ENCODE measurements at places on chromosomes 7 and 10.

GRCh38 chr10:30510184-30510931 is 76.4 kb downstream of the MAP3K8 start:
- peak; percentile 17 for DNase-seq

- peak; percentile 45 for DNase-seq
Measured at GRCh38 chr7:133434246-133434865, 181.5 kb downstream of the EXOC4 start.

DNA sequence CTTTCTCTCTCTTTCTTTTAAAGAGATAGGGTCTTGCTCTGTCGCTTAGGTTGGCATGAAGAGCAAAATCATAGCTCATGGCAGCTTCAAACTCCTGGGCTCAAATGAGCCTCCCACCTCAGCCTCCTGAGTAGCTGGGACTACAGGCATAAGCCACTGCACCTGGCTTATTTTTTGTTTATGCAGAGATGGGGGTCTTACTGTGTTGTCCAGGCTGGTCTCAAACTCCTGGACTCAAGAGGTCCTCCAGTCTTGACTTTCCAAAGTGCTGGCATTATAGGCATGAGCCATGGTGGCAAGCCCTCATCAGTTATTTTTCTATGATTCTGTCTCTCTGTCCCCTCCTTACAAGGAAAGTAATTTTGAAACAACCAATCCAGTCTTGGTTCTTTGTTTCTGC is 1.1 kb upstream of the BAG3 start:
- no peak for DNase-seq

DNA sequence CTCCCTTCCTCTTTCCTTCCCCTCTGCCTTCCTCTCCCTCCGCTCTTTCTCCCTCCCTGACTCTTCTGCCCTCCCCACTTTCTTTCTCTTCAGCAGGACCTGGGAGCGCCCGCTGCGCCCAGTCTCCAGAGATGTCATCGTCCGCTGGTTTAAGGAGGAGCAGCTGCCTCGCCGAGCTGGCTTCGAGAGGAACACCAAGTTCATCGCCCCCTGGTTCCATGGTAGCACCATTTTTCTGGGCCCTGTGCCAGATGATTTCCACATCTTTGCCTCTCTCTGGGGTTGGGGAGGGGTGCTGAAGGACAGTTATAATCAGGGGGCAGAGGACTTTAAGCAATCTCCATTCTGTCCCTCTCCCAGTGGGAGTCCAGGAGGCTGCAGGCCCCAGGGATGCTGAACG is 71.6 kb downstream of the SH2D4B start:
- no peak for DNase-seq

DNA sequence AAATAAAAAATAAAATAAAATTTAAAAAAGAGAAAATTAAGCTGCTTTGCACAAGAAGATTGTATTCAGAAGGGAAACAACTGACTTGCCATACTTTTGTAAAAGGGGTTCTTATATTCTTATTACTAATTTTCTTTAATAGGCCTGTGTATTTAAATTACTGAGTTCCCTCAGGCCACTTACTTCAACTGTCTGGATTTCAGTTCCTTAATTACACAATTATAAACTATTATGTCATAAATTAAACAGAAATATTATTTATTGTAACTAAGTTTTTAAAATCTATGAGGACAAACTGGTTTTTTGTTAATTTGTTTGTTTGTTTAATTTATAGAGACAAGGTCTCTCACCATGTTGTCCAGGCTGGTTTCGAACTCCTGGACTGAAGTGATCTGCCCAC is 22.4 kb upstream of the MICU1 start:
- DNase-seq: no peak

GRCh38 chr10:63917363-63917762 is 396.2 kb downstream of the REEP3 start:
- DNase-seq: no peak

DNA sequence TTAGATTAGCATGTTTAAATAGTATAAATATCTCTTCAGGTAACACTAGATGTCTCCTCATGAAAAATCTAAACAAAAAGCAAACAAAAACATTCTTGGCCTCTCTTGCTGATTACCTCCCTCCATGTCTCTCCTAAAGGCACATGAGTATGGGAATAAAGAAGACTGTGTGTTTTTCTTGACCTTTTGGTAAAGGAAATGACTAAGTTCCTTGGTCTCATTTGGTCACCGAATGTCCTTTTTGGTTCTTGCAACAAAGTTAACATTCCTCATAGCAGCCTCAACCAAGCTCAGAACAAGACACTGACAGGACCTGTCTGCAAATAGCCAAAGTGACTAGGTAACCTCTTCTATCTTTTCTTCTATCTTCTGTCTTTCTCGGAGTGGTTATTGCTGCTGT is 35.5 kb downstream of the POM121L12 start:
- no peak for DNase-seq

- no peak for DNase-seq
Measured at GRCh38 chr7:108716783-108717182, 147.1 kb downstream of the DNAJB9 start.

GRCh38 chr10:118638680-118639079 is 43.2 kb upstream of the PRLHR start:
- DNase-seq: no peak

DNA sequence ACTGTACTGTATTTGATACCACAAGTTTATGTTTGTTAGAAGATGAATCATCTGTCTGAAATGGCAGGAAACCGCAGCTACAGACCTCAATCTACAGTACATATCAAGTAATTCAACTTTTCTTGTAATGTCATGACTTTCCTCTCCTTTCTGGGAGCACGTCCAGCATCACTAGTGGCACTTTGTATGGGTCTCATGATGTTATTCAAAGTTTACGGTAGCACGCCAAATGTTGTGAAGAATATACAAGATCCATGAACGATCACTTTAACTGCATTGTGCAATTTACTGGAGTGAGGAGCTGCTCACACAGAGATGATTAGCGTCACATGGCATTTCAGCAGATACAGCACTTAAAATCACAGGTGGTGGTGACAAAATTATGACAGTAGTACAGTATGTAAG is 257.8 kb upstream of the GNAI1 start:
- DNase-seq: no peak

GRCh38 chr7:68295386-68295785 is 1298.8 kb downstream of the TYW1 start:
- DNase-seq: no peak

DNA sequence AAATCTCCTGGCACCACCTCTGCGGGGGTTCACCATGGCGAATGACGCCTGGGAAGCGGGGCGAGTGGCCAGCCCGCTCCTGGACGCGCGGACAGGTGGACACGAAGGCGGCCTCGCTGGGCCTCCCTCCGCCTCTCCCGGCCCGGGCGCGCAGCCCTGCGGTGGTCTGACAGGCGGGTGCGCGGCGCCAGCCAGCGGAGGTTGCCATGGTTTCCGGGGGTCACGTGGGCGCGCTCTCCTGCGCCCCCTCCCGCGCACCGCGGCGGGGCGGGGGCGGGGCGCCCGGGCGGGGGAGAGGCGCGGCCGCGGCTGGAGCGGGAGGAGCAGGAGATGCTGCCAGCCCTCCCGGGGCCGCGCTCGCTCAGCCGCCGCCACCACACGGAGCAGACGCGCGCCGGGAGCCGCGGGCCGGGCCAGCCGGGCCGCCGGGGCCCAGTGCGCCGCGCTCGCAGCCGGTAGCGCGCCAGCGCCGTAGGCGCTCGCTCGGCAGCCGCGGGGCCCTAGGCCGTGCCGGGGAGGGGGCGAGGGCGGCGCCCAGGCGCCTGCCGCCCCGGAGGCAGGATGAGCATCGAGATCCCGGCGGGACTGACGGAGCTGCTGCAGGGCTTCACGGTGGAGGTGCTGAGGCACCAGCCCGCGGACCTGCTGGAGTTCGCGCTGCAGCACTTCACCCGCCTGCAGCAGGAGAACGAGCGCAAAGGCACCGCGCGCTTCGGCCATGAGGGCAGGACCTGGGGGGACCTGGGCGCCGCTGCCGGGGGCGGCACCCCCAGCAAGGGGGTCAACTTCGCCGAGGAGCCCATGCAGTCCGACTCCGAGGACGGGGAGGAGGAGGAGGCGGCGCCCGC is at the start of gene PRKAR2B:
Gene PRKAR2B, plus strand, starts transcription at position 359 of the 848 bp plus-strand sequence. Its CDS starts 203 bp downstream, at position 562.
- DNase-seq: peak; percentile 46

DNA sequence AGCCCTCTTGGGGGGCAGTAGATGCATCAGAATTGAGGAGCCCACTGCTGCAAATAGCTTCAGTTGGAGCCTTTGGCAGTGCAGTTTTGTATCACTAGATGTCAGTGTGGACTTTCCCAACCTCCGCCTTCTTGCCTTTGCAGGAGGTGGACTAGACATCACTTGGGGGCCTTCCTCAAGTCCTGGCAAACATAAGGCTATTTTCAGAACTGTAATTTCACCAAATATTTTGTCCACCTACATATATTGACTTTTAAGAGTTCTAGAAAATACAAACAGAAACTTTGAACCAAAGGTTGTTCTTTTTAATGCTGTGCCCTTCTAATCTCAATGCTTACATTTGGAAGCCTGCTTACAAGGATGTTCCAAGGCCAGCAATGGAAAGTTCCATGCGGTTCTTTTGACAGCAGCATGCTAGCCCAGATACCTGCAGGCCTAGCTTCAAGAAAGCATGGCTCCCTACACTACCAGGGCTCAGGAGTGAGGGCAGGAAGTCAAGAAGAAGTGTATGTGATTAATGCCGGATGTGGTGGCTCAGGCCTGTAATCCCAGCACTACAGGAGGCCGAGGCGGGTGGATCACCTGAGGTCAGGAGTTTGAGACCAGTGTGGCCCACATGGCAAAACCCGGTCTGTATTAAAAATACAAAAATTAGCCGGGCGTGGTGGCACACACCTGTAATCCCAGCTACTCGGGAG is 8.0 kb upstream of the ZNRF2 start:
- DNase-seq: peak; percentile 47

DNA sequence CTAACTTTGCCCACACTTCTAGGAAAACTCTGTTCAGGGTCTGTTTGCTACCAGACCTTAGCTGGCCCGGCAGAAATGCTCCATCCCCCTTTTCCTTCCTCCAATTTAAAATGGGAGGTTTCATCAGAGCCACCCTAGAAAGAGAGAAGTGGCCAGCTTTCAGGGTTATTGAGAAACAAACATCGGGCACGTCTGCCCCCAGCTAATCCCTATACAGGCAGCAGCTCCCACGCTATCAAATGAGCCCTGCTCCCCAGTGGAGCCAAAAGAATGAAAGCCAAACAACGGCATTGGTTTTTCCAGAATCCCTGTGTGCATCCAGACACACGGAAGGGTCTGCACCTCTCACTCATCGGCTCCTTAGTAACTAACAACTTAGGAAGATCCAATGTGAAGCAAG is 132.5 kb downstream of the GRID1 start:
- DNase-seq: no peak

GRCh38 chr10:3217301-3217700 is 44.7 kb upstream of the PITRM1 start:
- no peak for DNase-seq

DNA sequence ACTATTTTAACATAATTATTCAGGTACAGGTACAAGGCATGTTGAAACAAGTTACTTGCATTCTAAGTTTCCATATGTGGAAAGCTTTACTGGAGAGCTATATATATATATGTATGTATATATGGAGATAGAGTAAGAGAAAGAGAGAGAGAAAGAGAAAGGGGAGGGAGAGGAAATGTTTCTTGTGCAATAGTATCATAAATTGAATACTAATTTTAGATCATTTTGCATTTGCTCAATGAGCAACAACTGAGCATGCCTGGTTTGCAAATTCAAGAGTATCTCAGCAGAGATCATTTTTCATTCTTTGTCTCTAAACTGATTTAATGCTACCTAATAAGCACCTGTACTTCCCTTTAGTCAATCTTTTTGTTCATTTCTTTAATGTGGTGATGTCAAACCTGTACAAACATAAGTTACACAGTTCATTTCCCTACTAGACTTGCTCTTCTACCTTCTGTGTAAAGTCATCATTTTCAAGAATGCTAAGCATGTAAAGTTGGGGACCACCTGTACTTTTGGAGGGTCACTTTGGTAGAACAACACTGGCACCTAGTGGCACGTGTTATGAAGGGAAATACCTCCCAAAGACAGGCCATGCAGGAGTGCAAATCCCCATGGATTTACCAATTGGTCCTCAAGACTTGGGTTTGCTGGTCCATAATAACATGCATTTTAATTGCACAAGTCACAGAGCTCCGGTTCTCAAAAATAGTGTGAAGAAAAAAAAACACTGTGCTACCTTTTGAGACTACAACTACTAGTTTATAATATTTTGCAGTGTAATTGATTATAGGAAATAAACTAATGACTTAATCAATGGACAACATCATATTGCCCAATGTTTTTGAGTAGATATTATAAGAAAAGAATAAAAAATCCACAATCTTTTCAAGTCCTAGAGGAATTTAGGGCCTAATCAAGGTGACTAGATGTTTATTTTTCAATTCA is 431.2 kb upstream of the IGFBP3 start:
- peak; percentile 52 for DNase-seq

DNA sequence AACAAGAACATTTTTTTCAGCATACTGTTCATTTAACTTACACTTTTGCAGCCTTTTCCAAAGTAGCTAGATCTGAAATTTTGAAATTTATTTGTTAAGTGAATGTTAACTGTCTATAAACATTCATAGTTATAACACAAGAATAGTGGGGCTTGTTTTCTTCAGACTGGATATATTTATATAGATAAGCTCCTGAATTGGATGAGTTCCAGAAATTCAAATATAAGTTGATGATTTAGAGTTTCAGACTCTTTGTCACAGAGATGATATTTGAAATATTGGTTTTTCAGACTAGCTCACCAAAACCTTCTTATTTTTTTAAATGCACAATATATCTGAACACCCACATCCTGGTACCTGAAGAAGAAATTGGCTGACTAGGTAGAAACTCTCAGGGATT is 44.0 kb downstream of the ZNRF2 start:
- no peak for DNase-seq

GRCh38 chr7:93873998-93874574 is 16.5 kb downstream of the TFPI2 start:
- no peak for DNase-seq

DNA sequence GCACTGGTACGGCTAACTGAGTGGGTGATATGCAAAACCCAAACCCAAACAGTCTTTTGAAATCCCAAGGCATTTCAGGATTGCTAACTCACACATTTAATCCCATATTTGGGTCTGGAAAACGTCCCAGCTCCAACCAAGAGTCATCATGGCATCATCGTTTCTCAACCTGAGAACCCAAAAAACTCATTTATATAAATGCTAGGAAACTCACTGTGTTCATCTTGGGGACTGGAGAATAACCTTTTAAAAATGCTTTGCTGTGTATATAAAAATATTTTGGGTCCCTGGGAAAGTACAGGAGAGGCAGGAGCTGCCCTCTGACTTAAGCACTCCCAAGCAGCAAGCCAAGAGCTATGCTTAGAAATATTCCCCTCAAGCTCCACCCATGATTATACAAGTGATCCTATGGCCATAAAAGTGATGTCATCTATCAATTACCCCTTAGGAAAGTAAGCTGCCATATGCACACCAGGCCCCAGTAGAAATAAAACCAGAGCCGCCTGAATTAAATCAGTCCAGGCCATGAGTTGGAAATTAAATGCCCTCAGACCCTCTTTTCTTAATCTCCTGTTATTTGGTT is 352.1 kb downstream of the FRMD4A start:
- DNase-seq: no peak

DNA sequence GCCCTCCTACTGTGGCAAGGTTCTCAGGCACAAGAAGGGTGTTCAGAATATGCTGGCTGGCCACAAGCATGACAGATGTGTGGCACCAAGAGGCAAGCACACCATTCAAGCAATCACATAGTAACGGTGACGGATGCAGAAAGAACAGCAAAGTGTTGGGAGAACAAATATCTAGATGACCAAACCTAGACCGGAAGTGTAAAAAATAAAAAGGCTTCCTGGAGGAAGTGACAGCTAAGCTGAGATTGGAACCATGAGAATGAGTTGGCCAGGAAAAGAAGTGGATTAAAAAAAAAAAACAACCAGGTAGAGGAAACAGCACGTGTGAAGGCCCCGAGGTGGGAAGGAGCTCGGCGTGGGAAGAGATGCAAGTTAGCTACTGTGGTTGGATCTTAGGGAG is 22.0 kb downstream of the GHRHR start:
- DNase-seq: no peak

Data from NCI-H460 (cell line).